ENCODE measurements at places on chromosomes 3 and 15.

DNA sequence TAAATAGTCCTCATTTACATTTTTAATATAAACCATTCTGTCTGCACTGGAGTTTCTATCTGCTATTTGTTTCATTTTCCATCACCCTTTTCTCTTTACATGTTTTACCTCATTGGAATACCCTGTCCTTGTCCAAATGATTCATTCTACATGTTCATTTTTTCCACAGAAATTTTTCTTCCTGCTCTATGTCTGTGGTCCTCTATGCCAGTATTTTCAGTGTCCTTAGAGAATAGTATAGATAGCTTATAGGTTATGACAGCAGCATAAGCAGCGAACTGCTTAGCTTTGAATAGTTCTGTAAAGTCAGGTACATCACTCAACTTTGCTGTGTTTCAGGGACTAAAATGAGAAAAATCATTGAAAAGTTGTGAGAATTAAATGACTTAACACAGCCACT is 742.3 kb upstream of the CBLB start:
- DNase-seq: no peak

DNA sequence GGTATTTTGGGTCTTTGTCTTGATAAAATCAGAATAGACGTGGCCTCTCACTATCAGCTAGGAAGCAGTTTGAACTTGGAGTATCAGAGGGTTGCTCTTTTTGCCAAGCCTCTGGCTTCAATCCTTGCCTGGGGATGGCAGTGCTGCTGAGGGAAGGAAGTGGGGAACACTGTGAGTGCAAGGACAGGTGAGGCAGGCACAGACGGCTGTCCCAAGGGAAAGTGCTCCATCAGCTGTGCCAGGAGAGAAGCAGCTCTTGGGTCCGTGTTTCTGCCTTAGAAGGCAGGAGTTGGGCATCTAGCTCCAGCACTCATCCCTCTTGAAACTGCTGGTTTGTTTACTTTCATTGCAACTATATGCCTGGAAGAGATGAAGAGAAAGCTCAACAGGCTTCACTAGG is 33.2 kb downstream of the PML start:
- DNase-seq: peak; percentile 28

GRCh38 chr3:89395456-89395855 is 288.0 kb downstream of the EPHA3 start:
- no peak for DNase-seq

DNA sequence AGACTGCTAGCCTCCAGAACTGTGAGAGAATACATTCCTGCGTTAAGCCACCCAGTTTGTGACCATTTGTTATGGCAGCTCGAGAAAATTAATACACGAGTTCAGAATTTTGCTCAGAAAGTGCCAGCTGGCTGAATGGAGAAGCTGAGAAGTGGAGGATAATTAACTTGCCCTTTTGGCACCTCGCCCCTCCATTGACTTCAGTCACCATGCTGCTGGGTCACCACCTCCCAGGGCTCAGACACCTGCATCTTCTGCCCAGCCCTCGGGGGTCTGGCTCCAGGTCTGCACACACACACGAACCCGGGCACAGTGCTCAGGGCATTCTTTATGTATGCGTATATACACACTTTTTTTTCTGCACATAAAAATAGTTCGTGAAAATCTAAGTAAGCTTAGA is 32.0 kb downstream of the AMOTL2 start:
- DNase-seq: no peak

DNA sequence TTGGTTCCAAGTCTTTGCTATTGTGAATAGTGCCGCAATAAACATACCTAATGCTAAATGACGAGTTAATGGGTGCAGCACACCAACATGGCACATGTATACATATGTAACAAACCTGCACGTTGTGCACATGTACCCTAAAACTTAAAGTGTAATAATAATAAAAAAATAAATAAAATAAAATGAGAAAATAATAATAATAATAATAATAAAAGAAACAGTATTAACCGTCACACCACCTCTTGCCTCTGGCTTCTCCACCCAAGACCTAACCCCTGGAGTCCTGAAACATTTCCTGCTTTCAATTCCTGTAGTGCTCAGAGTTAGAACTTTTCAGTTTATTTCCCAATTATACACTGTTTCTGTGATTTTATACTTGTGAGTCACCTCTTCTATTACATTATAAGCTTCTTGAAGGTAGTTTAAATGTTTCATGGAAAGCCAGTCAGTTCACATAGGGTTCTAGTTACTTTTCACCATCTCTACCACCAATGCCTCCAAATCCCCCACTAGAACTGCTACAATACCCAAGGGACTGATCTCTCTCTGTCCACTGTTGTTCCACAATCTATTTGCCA is 18.4 kb upstream of the GHSR start:
- no peak for DNase-seq

DNA sequence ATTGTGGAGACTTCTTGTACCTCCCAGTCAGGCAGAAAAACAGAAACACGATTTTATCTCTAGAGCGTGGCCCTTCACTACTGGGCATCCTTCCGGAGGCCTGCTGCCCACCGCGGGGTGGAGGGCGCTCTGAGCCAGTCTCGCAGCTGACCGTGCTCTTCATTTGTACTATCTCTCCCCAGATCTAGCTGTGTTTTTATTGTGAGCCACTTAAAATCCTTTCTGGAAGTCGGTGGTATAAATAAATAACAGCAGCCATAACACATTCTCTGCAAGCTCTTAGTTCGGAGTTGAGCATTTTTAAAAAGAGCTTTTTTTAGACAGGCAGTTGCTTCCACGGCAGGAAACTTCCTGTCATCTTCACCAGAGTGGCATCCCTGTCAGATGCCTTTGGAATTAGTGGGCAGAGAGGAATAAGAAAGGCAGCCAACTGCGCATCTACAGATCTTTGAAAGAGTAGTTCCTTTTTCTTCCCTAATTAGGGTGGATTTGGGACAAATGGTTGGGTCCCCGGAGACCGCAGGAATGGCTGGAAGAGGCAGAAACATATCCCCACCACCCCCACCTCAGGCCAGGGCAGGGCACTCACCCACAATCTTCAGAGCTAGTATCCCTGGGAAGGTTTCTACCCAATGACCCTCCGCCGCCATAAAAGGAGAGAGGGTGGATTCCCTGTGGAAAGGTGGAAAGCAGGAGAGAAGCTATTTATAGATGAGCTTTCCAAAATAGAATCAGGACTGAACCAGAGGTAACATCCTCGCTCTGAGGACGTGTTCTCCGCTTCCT is 91.1 kb downstream of the TOP2B start:
- DNase-seq: no peak

GRCh38 chr3:162285259-162285658 is 788.7 kb downstream of the OTOL1 start:
- DNase-seq: no peak

DNA sequence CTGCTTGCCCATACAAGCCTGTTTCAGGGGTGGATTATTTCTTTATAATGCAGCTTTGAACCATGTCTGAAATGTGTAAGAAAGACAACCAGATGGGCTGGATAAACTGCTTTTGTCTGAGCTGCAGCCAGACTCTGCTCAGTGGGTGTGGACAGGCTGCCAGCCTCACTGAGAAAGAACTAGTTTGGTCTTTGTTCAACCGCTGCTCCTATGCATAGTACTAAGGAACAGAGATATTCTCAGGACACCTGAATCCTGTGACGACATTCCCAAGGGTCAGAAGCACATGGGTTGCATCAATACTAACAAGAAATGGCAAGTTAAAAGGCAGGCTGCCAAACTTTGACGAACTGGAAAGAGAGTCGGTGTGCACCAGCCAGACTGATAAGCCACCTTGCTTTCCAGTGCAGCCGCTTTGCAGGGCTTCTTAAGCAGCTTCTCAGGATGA is 57.2 kb downstream of the PLD1 start:
- DNase-seq: no peak

DNA sequence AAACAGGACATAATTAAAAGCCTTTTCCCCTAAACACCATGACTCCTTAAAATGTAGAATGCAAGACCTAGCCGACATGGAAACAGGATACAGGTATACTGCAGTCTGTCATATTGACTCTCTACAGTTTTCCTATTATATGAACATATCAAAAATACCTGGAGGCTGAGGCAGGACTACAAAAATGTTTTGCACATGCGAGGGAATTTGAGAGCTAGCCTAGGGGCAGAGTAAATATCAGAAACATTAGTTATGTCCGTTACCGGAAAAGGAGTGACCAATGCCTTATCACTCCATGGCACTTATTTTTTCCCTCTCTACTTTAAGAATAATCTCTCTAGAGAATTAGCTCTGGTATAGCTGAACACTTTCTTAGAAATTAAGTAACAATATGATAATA is 732.3 kb downstream of the TUSC7 start:
- DNase-seq: no peak
